Lung microvascular endothelial cell (primary cell): ENCODE measurements at places on chromosomes 4 and X. TPM values are rescaled to one million over a fixed set of nuclear protein-coding genes. Genes with fewer than 3 reads are reported as not detected.

- no peak for DNase-seq
Measured at GRCh38 chr4:10343656-10344055, 113.6 kb downstream of the ZNF518B start.

GRCh38 chr4:94480362-94480951 is 28.7 kb downstream of the PDLIM5 start:
- no peak for DNase-seq

DNA sequence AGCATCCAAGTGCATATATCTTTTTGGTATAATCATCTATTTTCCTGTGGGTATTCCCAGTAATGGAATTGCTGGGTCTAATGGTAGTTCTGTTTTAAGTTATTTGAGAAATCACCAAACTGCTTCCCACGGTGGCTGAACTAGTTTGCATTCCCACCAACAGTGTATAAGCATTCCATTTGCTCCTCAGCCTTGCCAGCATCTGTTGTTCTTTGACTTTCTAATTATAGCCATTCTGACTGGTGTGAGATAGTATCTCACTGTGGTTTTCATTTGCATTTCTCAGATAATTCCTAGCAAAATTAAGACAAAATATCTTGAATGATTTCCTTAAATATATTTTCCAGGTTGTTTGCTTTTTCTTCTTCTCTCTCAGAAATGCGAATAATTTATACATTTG is 341.1 kb downstream of the GBA3 start:
- no peak for DNase-seq

GRCh38 chr4:6625256-6625655 is 15.2 kb upstream of the MRFAP1 start:
- no peak for DNase-seq

DNA sequence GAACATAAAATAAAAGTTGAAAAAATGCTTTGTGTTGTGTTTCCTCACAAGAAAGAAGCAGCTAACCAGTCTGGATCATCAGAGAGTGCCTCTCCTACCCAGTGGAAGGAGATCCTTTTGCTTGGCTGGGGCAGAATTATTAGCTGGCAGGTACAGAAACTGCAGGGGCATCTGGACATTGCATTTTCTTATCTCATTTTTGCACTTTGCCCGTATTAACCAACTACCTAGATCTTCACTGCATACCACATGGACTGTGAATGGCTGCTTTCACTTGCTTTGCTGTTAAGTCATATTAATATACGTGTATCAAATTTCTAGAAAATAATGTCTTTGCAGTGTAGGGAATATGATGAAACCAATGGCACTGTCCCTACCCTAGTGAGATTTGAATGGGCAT is 52.9 kb upstream of the PDGFRA start:
- DNase-seq: no peak

DNA sequence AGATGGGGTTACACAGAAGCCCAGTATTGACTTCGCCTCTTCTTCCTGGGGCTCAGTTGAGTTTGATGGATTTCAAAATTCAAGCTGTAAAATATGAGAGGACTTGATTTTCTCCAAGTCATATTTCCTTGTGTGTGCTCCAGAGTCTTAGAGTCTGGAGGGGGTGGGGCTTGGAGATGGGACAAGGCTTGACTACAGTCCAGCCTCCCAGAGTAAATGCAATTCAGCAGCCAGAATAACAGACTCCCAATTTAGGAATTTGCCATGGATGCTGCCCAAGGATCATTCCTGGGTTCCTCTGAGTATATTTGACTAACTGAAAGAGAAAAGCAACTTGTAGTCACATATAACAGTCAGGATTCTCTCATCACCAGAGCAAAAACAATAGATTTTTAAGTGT is 53.7 kb upstream of the RBPJ start:
- no peak for DNase-seq

- no peak for DNase-seq
Measured at GRCh38 chrX:8726031-8726652, 5.8 kb downstream of the ANOS1 start.

DNA sequence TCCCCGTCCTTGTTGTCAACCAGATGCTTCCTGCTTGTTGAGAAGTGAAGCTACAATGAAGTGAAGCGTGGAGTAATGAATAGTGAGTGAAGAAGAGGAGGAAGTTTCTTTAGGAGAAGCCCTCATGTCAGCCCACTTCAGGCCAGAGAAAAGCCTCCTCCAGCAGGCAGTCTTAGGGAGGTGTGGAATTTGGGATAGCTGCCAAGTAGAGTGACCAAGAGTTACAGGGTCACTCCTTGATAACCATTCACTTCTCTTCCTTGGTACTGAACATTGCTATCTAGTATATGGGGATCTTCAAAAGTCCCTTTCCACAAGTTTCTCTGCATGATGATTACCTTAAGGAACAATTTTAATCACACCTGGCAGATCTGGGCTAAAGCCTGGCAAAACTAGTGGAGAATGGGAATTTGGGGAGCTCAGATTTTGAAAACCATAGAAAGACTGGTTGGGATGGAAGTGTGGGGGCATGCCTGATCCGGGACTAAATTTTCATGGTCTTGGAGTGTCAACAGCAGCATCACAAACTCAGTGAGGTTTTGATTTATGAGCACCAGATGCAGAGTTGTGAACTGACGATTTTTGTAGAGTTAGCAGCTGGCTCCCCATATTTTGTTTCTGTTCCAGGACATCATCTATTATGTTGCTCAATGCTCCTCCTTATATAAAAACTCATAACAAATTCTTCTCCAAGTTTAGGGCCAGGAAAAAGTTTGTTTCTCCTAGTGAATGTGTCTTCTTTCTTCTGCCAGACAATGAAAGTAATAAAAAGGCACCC is 53.1 kb downstream of the IGSF1 start:
- no peak for DNase-seq

GRCh38 chr4:179530958-179531357 is 2088.7 kb upstream of the AGA start:
- DNase-seq: no peak

GRCh38 chr4:180840142-180840541 is 1403.1 kb upstream of the TENM3 start:
- DNase-seq: no peak

DNA sequence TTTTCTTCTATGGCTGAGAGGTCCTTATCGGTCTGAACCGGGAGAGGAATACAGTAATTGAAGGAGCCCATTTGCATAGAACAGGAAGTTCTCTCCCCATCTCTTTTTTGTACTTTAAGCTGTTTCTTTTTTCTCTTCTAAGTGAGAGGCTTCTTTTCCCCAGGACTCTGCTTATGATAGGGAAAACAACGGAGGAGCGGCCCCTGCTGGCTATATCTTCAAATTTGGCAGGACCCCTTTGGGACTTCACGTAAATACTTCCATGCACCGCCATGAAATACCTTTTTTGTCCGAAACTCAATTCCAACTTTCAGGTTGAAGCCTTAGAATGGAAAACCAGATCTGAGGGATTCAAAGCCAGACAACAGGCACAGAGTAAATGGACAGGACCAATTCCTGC is 1153.0 kb upstream of the INTU start:
- DNase-seq: no peak

DNA sequence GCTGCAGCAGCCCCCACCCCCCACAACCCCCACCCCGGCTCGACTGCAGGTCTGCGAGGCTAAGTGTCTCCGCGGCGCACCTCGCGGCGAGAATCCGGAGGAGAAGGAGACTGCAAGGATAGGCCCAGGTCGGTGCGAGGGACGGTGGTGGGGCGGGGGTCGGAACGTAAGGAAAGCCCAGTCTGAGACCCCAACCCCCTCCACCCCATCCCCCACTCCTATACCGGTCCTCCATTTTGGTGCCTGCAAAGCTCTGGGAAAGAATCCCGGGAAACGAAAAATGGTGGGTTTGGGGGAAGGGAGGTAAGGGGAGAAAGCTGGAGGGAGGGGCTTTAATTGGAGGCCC is 614 bp downstream of the BEX3 start:
- peak; percentile 42 for DNase-seq

ANKRD50 gene
- 35.5 and 64.3 TPM in 2 replicates for total RNA-seq

FAM241A gene
- 6.8 and 8.1 TPM in 2 replicates for total RNA-seq

MAGT1 gene
- total RNA-seq: 238 and 253 TPM in 2 replicates

CXCL10 gene
- 0.20 and 0.22 TPM in 2 replicates for total RNA-seq
